Activated T-helper 9 cell treated with anti-CD3 and anti-CD28 coated beads, Interleukin-2, amount 50 U/mL, for 16 hours (primary cell): ENCODE measurements at places on chromosomes 5 and 9.

DNA sequence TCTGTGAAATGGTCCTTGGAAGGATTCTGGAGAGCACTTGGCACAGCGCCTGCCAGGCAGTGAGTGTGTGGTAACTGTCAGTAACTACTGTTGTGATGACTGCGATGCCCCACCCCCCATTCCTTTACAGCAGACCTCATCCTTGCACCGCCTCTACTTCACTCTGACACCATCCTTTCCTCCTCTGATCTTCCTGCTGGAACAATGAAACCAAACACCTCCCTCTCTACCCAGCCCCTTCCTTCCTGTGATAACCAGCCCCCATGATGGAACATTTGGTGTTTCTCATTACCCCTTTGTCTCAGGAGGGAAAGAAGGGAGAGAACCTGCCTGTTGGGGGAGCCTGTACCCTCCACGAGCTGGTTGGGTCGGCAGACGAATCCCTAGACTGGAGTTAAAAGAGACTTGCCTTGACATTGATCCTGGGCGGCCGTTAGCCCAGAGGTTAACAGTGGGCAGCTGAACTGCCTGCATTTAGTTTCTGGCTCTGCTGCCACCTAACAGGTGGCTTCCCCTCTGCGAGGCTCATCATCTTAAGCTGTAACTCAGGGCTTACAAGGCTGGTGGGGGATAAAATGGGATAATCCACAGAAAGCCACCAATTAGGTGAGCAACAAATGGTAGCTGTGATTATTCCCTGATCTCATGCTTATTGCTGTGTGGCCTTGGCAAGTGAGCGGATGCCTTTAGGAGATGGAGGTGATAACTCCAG is 34.2 kb upstream of the GRPEL2 start:
- DNase-seq = no peak

- DNase-seq = no peak
Observed at GRCh38 chr5:144092508-144092907, 78.0 kb downstream of the YIPF5 start.

DNA sequence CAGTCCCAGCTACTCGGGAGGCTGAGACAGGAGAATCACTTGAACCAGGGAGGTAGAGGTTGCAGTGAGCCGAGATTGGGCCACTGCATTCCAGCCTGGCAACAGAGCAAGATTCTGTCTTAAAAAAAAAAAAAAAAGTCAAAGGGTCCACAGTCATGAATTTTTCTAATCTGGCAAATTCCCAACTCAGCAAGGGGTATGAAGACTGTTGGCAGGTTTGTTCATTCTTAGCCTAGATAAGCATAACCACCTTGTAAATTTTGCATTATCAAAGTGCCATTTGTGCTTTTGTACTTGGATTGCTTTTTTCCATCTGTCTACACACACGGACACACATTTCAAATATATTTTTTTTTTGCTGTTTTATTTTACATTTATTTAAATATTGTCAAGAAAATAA is 299.8 kb upstream of the NUDT12 start:
- DNase-seq = no peak

DNA sequence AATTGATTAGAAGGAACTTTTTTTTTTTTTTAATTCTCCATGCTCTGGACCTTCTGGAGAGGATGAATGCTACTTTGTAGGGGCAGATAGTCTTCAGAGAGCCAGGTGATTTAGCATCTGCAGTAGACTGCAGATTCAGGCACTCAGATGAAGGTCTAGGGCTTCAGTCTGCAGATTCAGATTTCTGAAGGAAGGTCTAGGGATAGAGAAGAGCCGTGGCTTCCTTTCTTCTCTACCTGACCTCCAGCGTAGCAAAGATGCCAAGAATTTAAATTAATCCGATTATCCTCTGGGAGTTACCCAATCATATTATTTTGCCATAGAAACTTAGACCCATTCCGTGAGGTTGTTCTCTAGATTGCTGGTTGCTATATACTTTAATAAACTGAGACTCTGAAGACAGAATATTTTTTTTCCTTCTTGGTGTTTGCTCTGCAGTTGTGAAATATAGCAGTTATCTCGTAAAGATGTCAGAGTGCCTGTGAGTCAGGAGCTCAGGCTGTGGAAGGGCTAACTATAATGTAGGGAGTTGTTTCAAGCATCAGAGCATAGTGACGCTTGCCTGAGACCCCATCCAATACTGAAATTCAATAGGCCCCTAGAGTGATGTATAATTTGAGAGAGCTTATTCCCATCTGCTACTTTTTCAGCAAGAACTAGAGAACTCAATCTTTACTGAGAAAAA is 132.7 kb upstream of the SLC12A2 start:
- no peak for DNase-seq

DNA sequence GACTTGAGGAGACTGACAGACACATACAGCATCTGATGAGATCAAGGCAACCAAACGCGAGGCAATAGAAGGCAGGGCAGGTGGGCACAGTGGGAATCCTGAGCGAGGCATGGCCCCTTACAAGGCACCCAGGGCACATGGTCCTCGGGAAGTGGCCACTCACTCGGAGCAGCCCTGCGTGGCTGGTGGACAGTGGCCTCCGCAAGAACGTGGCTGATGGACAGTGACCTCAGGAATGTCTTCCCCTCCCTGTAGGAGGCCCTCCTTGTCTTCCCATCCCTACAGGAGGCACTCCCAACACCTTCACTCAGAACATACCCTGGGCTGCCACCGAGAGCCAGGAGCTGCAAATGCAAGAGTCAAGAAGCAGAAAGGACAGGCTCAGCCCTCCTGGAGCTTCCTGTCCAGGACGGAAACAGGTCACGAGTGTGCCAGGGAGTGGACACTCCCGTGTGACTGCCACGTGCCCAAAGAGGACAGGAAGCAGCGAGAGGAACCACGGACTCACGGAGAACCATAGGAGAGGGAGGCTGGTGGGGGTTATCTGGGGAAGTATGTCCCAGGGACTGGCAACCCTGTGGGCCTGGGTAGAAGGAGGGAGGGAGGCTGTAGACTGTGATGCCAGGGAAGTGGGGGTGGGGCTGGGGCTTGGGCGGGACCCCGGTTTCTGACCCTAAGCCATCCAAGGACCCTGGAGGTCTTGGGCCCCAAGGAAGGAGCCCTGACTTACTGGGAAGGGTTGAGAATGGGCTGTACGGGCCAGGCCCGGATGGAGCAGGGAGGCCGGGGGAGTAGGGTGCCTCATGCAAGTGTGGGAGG is 321.9 kb upstream of the IRX4 start:
- no peak for DNase-seq

- no peak for DNase-seq
Observed at GRCh38 chr9:113756476-113757192, 119.5 kb upstream of the ZNF618 start.

DNA sequence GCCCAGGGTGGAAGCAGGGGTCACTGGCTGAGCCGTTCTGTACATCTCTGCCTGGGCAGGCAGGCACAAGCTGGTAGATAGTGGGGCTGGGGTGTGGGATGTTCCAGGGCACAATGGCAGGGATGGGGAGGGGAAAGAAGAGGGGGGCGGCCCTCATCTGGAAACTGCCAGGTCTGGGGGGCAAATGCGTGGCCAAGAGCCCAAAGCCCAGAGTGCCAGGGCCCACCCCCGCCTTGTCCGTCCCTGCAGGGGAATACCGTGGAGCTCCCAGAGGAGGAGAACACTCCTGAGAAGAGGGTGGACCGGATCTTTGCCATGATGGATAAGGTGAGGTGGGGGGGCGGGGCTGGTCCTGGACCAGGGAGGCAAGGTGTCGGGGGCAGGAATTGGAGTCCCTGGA is 42.7 kb upstream of the HMCN2 start:
- DNase-seq = no peak

DNA sequence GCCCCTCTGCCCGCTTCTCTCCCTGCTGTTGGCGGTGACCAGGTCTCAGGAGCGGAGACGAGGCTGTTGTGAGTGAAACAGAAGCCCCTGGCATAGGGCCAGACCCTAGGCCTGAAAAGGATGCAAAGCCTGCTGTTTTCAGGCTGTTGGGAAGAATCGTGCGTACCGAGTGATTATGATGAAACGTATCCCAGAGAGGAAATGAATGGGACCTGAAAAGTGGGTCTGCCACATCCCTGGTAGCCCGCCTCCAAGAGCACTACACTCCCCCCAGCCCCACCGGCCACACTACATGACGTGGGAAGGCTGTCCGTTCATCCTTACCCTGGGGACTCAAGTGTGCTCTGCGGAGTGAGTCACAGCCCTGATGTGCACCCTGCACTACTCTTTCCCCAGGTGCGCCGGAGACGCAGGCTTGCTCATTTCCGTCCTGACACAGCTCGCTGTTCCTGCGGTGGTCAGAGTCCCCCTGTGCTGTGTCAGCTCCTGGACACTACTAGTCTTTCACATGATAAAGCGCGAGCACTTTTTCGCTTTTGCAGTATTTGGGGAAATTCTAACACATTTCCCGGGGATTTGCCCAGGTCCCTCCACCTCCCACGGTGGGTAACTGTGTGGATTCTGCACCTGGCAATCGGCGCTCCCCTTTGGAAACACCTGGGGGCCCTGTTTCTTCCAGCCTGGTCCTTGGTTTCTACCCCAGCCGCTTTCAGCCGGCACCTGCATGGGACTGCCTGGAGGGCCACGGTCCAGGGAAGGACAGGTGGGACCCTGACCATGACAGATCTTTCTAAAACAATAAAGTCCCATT is 91.5 kb downstream of the ANKRD33B start:
- DNase-seq = no peak

- no peak for DNase-seq
Observed at GRCh38 chr5:128538250-128539037, 399 bp upstream of the FBN2 start.

GRCh38 chr5:98248949-98249348 is 524.5 kb upstream of the RGMB start:
- no peak for DNase-seq

GRCh38 chr9:134968011-134968822 is 50.5 kb upstream of the FCN1 start:
- no peak for DNase-seq

DNA sequence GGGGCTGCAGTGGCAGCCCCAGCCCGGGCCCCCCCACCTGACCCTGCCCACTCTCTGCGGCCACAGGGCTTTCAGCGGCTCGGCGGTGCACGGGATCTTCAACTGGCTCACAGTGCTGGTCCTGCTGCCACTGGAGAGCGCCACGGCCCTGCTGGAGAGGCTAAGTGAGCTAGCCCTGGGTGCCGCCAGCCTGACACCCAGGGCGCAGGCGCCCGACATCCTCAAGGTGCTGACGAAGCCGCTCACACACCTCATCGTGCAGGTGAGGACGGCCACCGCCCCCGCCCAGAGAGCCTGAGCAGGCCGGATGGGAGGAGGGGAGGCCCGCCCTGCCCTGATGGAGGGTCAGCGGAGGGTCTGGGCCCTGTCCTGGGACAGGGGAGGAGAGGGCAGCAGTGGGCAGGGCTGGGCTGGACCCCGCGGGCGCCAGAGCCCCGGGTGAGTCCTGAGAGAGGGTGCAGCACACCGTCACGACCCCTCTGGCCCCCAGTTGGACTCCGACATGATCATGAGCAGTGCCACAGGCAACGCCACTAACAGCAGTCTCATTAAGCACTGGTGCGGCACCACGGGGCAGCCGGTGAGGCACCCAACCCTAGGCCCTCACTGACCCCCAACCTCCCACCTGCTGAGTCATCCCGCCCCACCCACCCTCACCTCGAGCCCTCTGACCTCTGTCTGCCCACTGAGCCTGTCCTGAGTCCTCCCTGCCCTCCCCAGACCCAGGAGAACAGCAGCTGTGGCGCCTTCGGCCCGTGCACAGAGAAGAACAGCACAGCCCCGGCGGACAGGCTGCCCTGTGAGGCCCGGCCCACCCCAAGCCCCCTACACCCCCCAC is 2.7 kb downstream of the SLC34A3 start:
- no peak for DNase-seq

DNA sequence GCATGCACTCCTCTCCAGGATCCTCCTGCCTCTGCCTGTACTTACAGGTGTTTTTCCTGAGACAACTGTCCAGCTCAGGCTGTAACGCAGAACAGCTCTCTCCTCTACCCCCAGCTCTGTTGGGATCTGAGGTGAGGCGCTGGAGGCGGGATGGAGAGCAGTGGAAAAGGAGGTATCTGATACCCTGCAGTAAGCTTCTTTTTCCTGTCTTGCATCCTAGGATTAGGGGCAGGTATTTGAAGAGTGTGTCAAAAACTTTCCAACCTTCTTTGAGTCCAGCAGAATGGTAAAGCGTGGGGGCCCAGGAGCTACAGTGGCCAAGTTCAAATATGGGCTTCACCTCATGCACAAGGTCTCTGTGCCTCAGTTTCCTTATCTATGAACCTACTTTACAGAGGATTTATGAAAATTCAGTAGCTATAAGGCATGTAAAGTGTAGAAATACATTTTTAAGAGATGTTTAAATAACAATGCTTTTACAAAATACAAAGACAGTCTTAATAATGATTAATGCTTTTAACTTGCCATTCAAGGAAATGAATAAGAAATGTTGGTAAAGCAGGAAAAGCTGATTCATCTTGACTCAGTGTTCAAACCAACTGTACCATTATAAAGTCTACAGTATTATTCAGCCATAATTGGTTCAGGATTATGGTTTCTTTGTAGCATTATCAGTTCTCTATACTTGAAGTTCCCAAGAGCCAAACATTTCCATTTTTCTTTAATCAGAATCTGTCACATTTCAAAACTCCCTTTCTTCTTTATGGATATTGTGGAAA is 26.1 kb downstream of the MAP1B start:
- no peak for DNase-seq
